ENCODE measurements at places on chromosomes 6 and 20. TPM values are rescaled to one million over a fixed set of nuclear protein-coding genes. Genes with fewer than 3 reads are reported as not detected.

Gene CALHM4
- total RNA-seq: not detected

Gene LY6G6C
- not detected for total RNA-seq

Gene TNFRSF21
- 0.29 TPM for total RNA-seq

Gene CALHM5
- total RNA-seq: not detected

Gene ABT1
- 29.0 TPM for total RNA-seq

Gene ANKRD66
- not detected for total RNA-seq

Gene TMC2
- not detected for total RNA-seq

Gene TBXT
- not detected for total RNA-seq

Gene MTG2
- 42.1 TPM for total RNA-seq

Gene ADNP
- total RNA-seq: 79.3 TPM

Gene NKX2-2
- total RNA-seq: not detected

Gene DNMT3B
- 1.5 TPM for total RNA-seq

Gene DUSP15
- not detected for total RNA-seq

Gene CALHM6
- total RNA-seq: 86.6 TPM

Measured in T-helper 1 cell treated with Interleukin-12 subunit alpha and Interleukin-12 subunit beta and Interleukin-4 antibody, amounts not matched to agents 30 ng/mL and 1 ng/mL, for 36 hours (primary cell).